ENCODE measurements at places on chromosomes 5 and 9. TPM values are rescaled to one million over a fixed set of nuclear protein-coding genes. Genes with fewer than 3 reads are reported as not detected.

DNA sequence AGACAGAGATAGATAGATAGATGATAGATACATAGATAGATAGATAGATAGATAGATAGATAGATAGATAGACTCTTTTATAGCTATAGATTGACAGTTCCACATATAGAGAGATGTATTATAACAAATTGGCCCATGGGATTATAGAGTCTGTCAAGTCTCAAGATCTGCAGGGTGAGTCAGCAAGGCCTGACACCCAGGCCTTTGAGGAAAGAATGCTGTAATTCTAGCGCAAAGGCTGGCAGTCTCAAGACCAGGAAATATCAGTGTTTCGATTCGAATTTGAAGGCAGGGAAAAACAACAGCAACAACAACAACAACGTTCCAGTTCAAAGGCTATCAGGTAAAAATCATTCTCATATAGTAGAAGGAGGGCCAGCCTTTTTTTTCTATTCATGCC lies 339.2 kb upstream of the CDH9 start:
- no peak for DNase-seq

DNA sequence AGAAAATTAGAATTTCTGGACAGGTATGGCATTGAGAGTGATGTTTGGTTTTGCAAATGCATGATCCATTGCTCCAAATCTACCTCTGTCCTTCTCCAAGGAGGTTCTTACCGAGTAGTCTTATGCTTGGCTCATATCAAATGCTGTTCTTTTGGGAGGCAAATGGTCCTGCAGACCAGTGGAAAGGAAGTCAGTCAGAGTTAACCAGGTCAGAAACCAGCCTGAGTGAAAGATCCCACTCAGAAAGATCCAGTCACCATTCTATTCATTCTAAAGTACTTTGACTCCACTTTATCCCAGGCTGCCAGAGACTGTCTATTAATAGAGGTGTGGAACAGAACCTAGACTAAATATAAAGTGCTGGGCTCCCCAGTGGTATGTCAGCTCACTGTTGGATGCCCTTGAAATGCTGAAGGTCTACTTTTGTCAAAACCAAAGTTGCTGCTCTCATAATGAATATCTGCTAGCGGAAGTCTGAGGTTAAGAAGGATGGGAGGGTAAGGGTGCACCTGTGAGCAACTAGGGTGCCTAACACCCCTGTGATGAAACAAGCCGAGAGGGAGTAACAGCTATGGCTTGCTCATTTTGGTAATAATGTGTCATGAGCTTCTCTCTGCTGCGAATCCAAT lies 302.2 kb downstream of the ZNF608 start:
- no peak for DNase-seq

DNA sequence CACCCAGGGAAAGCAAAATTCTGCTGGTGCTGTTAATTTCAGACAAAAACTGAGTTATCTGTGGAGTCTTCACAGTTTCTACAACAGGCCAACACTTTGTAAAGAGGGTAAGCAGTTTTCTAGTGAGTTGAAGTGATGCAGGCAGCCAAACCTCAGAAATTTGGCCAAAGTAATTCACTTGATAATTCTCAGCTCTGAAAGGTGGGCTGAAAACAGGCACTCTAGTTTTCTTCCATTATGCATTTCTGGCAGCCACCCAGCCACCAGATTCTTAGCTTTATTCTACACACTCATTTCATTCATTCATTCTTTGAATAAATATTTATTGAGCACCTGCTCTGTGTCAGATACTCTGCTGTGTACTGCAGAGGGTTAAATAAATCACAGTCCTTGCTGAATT lies 184.2 kb downstream of the RAB3C start:
- DNase-seq, result no peak

GRCh38 chr5:143448518-143448917 lies 45.0 kb upstream of the NR3C1 start:
- DNase-seq, result no peak

DNA sequence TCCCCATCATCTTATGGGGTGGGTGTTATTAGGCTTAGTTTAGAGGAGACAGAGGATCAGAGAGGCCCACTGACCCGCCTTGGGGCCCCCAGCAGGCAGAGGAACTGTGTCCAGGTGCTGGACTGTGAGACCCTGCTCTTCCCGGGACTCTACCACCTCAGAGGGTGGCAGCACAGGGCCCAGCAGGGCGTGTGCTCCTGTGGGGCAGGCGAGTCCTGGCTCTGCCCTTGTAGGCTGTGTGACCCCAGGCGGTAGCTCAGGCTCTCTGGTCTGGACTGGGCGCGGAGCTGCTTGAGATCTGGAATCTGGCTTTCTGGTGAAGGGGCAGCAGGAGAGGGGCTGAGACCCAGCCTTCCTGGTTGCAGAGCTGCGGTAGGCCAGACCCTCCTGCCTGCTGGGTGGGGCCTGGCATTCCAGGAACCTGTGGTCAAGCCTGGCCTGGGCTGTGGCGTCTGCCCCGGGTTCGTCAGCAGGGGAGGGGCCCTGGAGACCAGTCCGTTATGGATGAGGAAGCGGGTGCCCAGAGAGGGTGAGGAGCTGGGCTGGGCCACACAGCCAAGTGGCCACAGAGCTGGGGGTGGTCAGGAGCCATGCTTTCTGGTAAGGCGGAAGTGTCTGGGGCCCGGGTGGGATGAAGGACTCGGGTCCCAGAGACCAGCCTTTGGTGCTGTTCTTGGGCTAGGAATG lies 46.5 kb downstream of the RXRA start:
- no peak for DNase-seq

CDC42SE2 gene
- total RNA-seq, result 116 TPM

GRCh38 chr5:119945691-119946090 lies 316.3 kb downstream of the FAM170A start:
- DNase-seq, result no peak

GRCh38 chr9:126152622-126153362 lies 173.8 kb upstream of the MVB12B start:
- no peak for DNase-seq

DNA sequence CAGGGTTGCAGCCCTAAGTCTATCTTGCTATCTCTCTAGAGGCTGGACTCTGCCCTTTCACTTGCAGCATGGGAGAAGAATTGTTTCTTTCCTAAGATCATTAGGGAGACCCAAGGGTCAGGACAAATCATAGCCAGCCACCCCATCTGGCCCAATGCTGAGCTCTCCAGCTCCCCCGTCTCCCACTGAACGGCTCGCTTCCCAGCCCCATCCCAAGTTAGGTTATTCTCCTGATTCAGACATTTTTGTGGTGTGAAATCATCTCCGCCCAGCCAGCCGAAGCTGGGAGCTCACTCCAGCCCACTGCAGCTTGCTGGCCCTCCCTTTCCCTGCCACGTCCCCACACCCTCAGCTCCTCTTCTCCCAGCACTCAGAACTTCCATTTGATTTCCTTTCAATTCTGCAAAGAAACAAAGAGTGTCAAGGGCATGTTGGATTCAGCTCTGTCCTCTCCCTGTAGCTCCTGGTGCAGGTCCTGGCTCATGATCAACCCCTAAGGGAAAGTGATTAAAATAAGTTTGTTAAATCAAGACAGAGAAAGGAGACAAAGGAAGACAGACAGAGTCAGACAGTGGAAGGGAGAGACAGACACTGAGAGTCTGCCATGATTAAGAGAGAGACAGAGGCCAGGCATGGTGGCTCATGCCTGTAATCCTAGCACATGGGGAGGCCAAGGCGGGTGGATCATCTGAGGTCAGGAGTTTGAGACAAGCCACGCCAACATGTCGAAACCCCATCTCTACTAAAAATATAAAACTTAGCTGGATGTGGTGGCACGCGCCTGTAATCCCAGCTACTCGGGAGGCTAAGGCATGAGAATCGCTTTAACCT lies 12.6 kb upstream of the SPARC start:
- peak; percentile 46 for DNase-seq

SOWAHA gene
- 11.6 TPM for total RNA-seq

DNA sequence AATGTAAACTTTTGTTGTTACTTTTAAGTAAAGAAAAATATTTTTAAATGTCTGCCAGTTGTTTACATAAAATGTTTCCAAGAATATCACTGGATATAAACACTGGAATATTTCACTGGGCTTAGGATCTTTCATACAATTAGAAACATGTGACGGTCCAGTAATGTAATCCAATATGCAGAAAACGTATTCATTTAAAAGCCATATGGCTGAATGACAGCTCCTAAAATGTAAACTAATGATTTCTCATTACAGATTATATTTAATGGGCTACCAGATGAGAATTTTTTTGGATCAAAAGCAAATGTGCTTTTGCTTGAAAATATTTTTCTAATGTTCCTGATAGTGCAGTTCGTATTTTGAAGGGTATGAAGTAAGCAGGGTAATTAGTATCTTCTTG lies 124.3 kb downstream of the TTC39B start:
- no peak for DNase-seq

- no peak for DNase-seq
Measured at GRCh38 chr9:96117398-96118080, 184.4 kb downstream of the HSD17B3 start.

- DNase-seq, result no peak
Measured at GRCh38 chr5:66929995-66930394, 266.6 kb downstream of the CD180 start.

FOXD4L6 gene
- not detected for total RNA-seq

GRCh38 chr9:128898382-128898781 lies 16.4 kb downstream of the LRRC8A start:
- DNase-seq, result no peak

IL33 gene
- total RNA-seq, result 16.2 TPM

GRCh38 chr5:35803191-35803651 lies 53.5 kb upstream of the IL7R start:
- peak; percentile 26 for DNase-seq

- DNase-seq, result no peak
Measured at GRCh38 chr5:96870094-96871026, 5.9 kb upstream of the ERAP2 start.

RGS3 gene
- total RNA-seq, result 70.7 TPM

- no peak for DNase-seq
Measured at GRCh38 chr5:143413958-143414669, 10.6 kb upstream of the NR3C1 start.

PLAC8L1 gene
- not detected for total RNA-seq

ANXA6 gene
- total RNA-seq, result 180 TPM

ISL1 gene
- total RNA-seq, result 1.4 TPM

DNA sequence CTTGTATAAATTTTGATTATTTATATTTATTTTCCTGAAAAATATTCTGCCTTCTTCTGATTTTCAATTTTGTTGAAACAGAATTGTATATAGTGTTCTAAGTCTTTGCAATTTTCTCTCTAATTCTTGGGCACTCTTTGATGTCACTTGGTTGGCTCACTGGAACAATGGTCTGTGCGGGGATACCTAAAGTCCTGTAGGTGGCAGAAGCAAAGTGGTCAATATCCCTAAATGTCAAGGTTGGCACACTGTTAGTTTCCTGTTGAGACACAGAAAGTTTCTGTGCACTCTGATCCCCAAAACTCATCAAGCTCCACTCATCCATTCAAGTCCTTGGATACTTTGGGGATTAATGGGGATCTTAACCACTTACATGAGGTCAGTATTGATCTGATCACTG lies 480.8 kb upstream of the CCNG1 start:
- DNase-seq, result no peak

DNA sequence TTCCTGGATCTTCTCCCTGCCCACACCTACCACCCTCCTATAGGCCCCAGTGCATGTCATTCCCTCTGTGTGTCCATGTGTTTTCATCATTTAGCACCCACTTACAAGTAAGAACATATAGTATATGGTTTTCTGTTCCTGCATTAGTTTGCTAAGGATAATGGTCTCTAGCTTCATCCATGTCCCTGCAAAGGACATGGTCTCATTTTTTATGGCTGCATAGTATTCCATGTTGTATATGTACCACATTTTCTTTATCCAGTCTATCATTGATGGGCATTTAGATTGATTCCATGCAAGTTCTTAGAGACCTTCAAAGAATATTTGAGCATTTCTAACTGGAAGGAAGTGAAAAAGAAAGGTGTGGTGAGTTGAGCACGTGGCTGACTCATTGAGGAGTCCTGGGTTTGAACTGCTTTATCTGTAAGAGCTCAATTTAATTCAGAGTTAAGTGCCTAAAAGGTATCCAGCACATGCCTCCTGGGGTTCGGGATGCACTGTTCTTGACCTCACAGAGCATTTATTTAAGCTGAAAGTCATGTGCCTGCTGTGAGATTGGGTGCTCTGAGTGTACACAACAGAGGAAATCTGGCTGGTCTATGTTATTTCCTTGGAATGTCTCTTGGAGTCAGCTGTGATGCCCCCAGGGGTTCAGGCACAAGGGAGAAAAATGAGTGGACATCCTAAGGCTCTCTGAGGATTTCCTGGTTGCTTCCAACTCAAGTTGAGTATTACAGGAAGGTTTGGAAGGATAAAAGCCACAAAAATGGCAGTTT lies 56.4 kb downstream of the SH3GL2 start:
- no peak for DNase-seq

FRMD3 gene
- total RNA-seq, result 27.4 TPM

- peak; percentile 64 for DNase-seq
Measured at GRCh38 chr5:56814361-56814962, 887 bp upstream of the MAP3K1 start.

- no peak for DNase-seq
Measured at GRCh38 chr9:97820373-97820772, 32.7 kb upstream of the FOXE1 start.

DNA sequence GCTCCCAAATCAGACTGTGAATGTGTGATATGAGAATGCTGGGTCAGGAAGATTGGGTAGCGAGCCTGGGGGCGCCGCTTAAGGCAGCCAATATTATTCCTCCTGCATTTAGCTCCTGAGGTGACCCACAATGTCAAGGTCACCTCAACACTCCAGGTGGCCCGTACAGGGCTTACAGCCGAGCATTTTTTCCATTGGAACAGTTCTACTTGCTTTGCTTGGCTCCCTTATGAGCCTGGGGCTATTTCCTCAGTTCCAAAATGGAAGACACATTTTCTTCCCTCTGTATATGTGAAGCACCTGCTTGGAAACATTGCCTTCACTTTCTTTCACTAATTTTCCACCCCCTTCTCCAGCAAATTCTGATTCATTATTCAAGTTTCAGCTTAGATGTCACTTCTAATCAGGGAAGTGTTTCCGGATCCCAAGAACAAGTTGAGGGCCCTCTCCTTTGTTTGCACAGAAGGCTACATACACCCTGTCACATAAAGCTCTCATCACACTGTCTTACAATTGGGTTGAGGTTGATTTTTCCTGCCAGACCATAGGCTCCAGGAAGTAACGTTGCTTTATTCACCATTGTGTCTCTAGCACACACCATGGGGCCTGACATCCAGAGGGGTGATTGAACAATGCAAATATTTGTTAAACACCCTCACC lies 330.2 kb downstream of the PIK3R1 start:
- no peak for DNase-seq

All from mucosa of descending colon (tissue), 3 donors.